Cerebellar cortex (tissue), 1 donor: ENCODE measurements at places on chromosomes 3 and 15.

DNA sequence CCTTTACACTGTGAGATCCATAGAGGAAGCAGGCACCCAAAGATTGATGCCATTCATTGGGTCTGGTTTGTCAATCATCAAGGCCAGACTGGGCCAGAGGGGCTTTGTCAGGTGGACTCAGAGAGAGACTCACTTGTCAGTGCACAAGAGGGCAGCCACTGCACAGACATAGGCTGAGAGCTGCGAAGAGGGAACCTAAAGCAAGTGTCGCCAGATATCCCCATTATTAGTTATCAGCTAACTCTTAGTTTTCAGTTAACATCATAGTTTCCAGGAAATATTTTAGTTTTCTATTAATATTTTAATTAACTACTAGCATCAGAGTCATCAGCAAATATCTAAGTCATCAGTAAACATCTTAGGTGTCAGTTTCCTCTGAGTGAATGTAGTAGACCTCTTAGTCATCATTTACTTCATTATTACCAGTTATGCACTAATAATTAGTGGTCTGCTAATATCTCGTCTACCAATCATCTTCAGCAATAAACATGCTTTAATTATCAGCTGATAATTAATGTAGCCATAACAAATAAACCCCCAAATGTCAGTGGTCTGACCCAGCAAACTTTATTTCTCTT lies 41.7 kb upstream of the LIMD1 start:
- no peak for DNase-seq

- no peak for DNase-seq
Observed at GRCh38 chr15:48862705-48863104, 15.2 kb upstream of the EID1 start.

GRCh38 chr3:56899078-56899477 lies 97.3 kb upstream of the ARHGEF3 start:
- no peak for DNase-seq

- no peak for DNase-seq
Observed at GRCh38 chr15:86935841-86936240, 856.2 kb downstream of the AGBL1 start.

- DNase-seq: no peak
Observed at GRCh38 chr3:139327861-139328260, 16.0 kb upstream of the MRPS22 start.

GRCh38 chr3:100206687-100207086 lies 54.1 kb upstream of the TBC1D23 start:
- no peak for DNase-seq

GRCh38 chr3:126208606-126209256 lies 28.3 kb upstream of the ALDH1L1 start:
- DNase-seq: no peak

GRCh38 chr15:34783991-34784390 lies 11.4 kb downstream of the ACTC1 start:
- no peak for DNase-seq
